ENCODE measurements at places on chromosomes 6 and 20. TPM values are rescaled to one million over a fixed set of nuclear protein-coding genes. Genes with fewer than 3 reads are reported as not detected.

RNF8 gene
- total RNA-seq, result 29.3 TPM

OLIG3 gene
- total RNA-seq, result not detected

PIGU gene
- 6.3 TPM for total RNA-seq

AKAP12 gene
- 67.4 TPM for total RNA-seq

BICRAL gene
- 3.5 TPM for total RNA-seq

OR2B6 gene
- total RNA-seq, result not detected

HSPA1L gene
- total RNA-seq, result 1.7 TPM

TDRD6 gene
- 0.46 TPM for total RNA-seq

YIPF3 gene
- total RNA-seq, result 141 TPM

UNC93A gene
- total RNA-seq, result not detected

MAK gene
- not detected for total RNA-seq

KIF13A gene
- total RNA-seq, result 72.6 TPM

TREM2 gene
- 0.57 TPM for total RNA-seq

ZC3H12D gene
- total RNA-seq, result not detected

IL20RA gene
- 0.55 TPM for total RNA-seq

MAP7 gene
- 3.8 TPM for total RNA-seq

C6orf52 gene
- total RNA-seq, result not detected

MOG gene
- total RNA-seq, result not detected

FAM162B gene
- total RNA-seq, result 1.4 TPM

TAGAP gene
- total RNA-seq, result not detected

RHAG gene
- not detected for total RNA-seq

TPBG gene
- 53.2 TPM for total RNA-seq

RIMS4 gene
- total RNA-seq, result under 0.01 TPM

EYS gene
- 0.28 TPM for total RNA-seq

KIF16B gene
- total RNA-seq, result 14.8 TPM

CCDC28A gene
- total RNA-seq, result 18.5 TPM

KHDC1L gene
- total RNA-seq, result not detected

MDN1 gene
- total RNA-seq, result 14.6 TPM

SLC32A1 gene
- not detected for total RNA-seq

HDGFL1 gene
- not detected for total RNA-seq

TRIM38 gene
- total RNA-seq, result 8.1 TPM

VGLL2 gene
- not detected for total RNA-seq

LY6G6C gene
- total RNA-seq, result not detected

RFX6 gene
- total RNA-seq, result not detected

PDYN gene
- not detected for total RNA-seq

LTA gene
- total RNA-seq, result not detected

PCNA gene
- 64.6 TPM for total RNA-seq

DEFB112 gene
- not detected for total RNA-seq

TRIM31 gene
- total RNA-seq, result not detected

SEC23B gene
- 49.6 TPM for total RNA-seq

SLPI gene
- total RNA-seq, result 2.6 TPM

GNMT gene
- total RNA-seq, result not detected

TEAD3 gene
- total RNA-seq, result 6.8 TPM
